Right cardiac atrium (tissue), 5 donors: ENCODE measurements at places on chromosomes 12 and 14.

- peak; percentile 52 for DNase-seq
Observed at GRCh38 chr12:49503674-49504180, 35.1 kb upstream of the KCNH3 start.

DNA sequence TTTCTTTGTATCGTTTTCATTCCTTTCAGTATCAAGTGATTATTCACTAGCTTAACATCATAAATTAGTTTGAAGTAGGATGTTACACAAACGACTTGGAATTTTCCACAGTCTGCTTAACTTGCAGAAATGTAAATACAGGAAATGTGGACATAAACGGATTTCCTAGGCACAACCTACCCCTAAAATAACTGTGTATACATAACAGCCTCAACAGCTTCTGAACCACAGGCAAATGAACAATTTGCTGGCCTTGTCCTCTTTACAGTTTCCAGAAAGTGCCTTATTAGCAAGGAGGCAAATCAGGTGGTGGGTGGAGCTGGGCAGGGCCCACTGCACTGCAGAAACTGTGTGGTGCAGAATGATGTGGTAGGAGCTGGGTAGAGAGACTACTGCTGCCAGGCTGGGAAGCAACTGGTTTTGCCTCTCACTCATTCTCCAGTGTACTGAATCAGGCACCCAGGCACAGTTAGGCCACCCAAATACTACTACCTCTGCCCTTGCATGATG, 14.1 kb downstream of the DRAM1 start:
- DNase-seq = no peak

DNA sequence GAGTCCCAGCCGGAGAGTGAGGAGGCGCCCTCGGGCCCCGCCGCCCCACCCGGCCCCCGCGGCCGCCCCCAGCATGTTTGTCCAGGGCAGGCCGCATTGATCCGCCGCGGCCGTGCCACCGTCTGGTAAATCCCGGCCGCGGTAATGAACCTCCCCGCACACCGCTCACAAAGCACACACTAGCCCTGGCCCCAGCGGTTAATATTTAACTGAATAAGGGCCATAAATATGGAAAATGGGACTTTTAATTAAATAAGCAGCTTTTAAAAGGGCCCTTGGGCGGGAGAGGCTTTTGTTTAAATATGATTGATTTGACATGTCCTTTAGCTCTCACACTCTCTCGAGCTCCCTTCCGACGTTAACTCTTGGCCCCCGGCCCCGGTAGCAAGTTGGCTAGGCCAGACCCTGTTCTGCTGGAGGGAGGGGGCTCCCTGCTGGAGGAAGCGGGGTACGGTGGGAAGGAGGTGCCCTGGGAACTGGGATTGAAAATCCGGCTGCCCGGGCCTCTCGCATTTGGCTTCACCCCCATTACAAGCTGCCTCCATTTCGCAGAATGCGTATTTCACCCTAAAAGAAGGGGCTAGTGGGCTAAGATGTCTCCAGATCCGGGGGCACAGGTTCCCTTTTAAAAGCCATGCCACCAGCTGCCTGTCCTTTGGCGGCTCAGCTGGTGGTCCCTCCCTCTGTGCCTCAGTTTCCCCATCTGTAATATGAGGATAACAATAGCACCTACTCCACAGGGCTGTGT, 199.8 kb downstream of the RBM19 start:
- DNase-seq = no peak

DNA sequence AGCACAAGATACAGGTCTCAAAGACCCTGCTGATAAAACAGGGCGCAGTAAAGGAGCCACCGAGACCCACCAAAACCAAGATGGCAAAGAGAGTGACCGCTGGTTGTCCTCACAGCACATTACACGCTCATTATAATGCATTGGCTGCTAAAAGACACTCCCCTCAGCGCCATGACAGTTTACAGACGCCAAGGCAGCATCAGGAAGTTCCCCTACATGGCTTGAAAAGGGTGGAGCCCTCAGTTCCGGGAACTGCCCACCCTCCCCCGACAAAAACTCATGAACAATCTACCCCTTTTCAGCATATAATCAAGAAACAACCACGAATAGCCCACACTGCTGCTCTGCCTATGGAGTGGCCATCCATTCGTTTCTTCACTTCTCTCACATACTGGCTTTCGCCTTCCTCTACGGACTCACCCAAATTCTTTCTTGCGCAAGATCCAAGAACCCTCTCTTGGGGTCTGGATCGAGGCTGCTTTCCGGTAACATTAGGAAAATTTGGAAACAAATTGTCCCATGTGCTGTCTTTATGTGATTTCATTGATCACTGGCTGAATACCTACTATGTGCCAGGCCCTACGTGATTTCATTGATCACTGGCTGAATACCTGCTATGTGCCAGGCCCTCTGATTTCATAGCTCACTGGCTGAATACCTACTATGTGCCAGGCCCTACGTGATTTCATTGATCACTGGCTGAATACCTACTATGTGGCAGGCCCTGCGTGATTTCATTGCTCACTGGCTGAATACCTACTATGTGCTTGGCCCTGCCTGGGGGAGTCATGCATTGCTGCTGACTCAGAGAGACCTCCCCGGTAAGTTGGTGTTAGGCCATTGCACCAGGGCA, 126.4 kb downstream of the PIWIL1 start:
- DNase-seq = no peak

GRCh38 chr12:46660719-46661109, 165.1 kb downstream of the SLC38A4 start:
- no peak for DNase-seq

DNA sequence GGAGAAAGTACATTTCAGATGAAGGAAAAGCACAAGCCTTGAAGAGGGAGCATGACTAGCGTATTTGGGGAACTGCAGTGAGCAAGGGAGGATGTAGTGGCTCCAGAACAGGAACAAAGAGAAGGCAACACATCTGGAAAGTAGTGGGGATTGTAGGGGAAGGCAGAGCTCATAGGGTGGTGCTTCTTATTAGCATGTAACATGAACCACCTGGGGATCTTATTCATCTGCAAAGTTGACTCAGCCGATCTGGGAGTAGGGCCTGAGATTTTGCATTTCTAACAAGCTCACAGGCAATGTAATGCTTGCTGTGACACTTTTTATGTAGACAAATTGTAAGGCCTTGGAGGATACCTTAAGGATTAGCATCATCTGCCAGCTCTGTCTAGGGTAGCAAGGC, 447.3 kb downstream of the NELL2 start:
- no peak for DNase-seq

DNA sequence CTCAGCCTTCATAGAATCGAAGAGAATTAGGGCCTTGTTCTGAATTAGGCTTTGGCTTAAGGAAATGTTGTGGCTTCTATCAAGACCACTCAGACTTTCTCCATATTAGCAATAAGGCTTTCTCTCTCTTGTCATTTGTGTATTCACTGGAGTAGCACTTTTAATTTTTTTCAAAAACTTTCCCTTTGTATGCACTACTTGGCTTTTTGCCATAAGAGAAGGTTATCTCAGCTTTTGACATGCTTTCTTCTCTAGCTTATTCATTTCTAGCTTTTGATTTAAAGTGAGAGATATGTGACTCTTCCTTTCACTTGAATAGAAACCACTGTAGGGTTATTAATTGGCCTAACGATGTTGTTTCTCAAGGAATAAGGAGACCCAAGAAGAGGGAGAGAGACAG, 244.2 kb downstream of the GPHN start:
- DNase-seq = no peak

DNA sequence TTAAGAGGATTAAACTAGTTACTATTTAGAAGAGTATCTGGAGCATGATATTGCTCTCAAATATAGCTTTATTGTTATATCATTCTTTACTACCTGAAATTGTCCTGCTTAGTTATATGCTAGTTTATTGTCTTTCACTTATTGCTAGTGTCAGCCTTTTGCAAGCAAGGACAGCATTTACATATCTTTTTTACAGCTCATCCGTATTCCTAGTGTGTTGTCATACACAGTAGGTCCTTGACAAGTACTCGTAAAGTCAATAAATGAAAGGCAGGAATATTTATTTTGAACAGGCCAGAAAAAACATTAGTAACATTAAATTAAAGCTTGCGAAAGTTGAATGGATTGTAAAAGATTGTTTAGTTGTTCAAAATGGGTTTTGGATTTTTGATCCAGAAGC, 35.0 kb downstream of the CRADD start:
- DNase-seq = no peak

DNA sequence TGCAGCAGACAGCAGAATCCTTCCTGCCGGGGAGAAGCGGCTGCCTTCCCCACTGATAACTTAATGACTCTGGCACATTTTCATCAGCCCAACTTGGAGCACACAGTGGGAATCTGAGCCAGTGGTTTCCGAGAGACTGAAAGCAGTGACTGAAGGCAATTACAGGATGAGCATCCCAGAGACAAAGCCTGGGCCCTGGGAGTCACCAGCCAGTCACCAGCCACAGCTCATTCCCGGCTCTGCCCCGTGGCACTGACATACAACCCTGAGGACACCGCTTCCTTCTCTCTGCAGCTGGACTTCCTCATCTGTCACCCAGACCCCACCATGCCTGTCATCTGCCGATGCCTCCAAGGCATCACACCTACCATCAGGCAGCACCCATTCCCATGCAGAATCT, 192.3 kb downstream of the DPF3 start:
- DNase-seq = no peak

DNA sequence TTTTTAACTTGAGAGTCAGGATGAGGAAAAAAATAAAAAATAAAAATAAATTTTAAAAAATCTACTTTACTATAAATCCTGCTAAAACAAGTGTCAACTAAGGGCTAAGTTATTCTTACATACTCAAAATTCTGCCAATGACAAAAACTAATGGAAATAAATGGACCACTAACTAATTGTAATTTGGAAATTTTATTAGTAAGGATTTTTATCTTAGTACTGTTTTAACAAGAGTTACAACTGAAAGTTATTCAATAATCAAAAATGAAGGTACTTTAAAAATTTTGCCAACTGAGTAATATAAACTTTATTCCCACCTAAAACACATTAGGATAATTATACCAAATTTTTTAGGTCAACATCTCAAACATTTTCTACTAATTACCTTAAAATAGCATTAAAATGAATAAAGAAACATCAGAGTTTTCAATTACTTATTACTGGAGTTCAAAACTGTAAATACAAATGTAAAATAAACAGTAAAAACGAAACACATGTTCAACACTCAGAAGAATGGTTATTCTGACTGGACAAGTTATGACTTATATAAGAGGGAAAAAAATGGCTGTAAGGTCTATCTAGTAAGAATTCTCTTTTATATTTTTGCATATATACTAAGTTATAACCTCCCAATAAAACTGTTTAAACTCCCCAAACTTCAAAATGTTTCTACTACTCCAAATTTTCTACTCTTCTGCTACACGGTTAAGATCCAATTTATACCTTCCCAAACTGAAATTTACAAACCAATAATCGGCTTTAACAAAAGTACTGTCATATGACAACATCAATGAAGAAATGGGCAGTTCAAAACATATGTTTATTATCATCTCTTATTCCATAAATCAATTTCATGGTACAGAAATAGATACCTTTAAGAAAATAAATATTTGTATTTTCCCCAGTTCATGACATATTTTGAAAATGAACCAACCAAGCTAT, 2.7 kb downstream of the HECTD1 start:
- DNase-seq = no peak

GRCh38 chr12:68290126-68290525, 36.7 kb upstream of the IL22 start:
- DNase-seq = no peak

GRCh38 chr12:67648521-67649260, at the start of gene DYRK2:
Gene DYRK2 (plus strand): TSS chr12:67648745. CDS start chr12:67649134, 389 bp downstream.
- peak; percentile 93 for DNase-seq

DNA sequence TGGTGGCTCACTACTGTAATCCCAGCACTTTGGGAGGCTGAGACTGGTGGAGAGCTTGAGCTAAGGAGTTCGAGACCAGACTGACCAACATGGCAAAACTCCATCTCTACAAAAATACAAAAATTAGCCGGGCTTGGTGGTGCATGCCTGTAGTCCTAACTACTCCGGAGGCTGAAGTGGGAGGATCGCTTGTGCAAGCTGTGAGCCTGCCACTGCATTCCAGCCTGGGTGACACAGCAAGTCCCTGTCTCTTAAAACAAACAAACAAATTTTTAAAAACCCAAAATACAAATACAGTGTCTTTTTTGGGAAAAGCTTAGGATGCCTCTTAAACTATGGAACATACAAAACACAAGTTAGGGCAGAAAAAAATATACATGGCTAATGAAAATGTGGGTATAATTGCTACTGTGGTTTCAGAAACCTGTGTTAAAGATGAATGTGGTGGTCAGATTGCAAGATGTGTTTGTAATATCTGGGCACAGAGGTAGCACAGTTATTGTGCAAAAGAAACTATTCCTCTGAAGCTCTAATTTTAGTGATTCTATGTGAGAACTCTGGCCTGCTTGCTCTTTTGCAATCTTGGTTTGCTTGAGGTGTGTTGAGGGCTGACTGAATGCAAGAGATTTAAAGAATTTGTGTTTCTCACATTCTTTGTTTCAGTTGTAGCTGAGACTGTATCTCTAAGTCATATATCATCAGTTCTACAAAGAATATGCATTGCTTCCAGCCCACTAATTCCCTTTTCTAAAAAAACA, 3.9 kb upstream of the HSPA2 start:
- peak; percentile 19 for DNase-seq

DNA sequence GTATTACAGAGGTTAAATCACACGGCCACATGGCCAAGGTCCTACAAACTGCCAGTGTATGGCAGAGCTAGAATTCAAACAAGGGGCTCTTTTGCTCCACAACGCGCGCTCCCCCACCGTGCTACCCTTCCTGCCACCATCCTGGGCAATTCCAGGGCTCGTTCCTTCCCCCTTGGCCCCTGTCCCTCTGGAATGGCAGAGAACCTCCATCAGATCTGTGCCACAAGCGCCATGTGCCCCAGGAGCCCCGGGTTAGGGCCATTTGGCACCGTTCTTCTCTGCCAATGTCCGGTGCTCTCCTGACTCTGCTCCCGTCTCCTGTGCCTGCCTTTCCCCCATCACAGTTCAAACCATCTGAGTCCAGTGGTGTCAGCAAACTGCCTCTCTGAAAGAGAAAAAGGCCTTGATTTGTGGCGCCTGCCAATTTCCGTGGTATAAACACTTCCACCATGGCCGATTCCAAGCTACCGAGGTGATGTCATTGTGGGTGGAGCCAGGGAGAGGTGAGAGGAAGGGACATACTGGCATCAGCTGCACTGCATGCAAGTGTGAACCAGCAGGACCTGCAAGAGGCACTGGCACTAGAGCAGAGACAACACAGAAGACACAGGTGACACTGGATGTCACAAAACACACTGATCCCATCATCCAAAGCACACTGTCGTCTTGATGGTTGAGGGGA, 163.1 kb downstream of the CALM1 start:
- peak; percentile 11 for DNase-seq

GRCh38 chr12:26162174-26162573, 33.2 kb upstream of the SSPN start:
- no peak for DNase-seq

GRCh38 chr12:52631264-52631663, 12.9 kb upstream of the KRT73 start:
- DNase-seq = no peak

GRCh38 chr12:102435827-102436436, 44.4 kb downstream of the IGF1 start:
- no peak for DNase-seq
